ENCODE measurements at places on chromosomes 12 and 14.

- DNase-seq = no peak
Measured at GRCh38 chr14:38790916-38791315, 312.1 kb downstream of the SEC23A start.

DNA sequence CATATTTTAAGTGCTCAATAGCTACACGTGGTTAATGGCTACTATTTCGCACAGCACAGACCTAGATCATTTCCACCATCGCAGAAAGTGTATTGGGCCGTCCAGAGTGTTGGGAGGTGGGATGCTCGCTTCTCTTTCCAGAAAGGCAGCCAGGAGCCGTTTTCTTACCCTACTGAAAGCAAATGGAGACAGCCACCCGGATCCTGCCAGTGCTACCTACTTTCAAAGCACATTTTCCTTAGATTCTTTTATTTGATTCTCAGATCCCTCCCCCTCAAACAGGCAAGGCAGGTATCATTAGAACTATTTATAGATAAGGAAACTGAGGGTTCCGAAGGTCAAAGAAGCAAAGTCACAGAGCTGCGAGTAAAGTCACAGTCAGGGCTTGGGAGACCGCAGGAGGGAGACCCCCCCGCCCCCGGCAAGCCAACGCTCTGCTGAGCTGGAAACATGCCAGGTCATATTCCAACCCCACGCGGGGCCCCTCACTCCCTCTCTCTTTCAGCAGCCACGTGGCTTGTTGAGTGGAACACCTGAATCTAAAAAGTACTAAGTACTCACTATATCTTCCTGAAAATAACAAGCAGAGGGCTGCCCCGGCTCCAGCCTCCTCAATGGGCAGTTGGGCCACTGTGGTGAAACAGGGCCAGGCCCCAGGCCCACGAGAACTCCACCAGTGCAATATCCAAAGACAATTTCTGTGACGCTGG lies 36.2 kb downstream of the PRIMA1 start:
- DNase-seq = no peak

DNA sequence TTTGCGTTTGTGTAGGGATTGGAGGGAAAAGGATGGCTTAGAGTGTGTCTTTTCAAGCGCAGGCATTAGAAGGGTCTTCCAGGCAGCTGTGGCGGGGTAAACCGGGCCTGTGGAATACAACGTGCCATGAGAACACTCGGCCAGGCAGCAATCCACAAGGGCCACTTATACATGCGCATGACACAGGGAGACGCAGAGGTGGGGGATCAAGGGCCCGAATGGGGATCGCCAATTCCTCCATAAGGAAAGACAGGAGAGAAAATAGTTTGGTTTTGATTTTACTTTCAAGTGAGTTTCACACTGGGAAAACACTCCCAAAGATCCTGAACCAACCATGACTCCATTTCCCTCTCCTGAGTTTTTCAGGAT lies 71.6 kb downstream of the SPRING1 start:
- no peak for DNase-seq

- DNase-seq = no peak
Measured at GRCh38 chr12:55693323-55694187, 14.1 kb downstream of the ITGA7 start.

DNA sequence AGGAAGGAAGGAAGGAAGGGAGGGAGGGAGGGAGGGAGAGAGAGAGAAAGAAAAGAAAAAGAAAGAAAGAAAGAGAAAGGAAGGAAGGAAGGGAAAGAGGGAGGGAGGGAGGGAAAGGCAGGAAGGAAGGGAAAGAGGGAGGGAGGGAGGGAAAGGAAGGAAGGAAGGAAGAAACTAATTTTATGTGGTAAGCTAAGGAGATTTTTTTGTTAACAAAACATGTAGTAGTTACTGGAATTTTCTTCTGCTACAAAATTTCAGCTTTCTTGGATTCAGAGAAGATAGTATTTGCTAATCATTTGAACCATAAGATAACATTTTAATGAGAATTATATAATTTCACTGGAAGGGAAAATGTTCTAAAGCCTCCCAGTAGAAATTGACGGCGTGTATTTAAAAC lies 437.8 kb upstream of the DCN start:
- no peak for DNase-seq

All from suppressor macrophage (primary cell).